ENCODE measurements at places on chromosomes 4 and X.

GRCh38 chr4:25862411-25863346, at the start of gene SEL1L3:
Gene SEL1L3, minus strand, starts transcription at chr4:25862988. Its CDS starts 152 bp downstream, at chr4:25862836.
- DNase-seq = no peak

DNA sequence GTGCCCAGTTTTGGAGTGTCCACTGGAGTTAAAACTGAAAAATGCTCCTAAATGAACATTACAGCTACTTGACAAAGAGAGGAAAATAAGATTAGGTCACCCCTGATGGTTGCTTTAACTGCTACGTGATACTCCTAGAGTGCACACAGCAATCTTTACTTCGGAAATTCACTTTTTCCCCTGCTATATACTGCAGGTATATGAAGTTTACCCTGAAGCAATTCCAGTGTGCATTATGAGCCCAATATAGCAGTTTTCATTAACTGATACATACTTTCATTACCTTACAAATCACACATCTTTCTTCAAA, 773 bp upstream of the ZNF827 start:
- no peak for DNase-seq

DNA sequence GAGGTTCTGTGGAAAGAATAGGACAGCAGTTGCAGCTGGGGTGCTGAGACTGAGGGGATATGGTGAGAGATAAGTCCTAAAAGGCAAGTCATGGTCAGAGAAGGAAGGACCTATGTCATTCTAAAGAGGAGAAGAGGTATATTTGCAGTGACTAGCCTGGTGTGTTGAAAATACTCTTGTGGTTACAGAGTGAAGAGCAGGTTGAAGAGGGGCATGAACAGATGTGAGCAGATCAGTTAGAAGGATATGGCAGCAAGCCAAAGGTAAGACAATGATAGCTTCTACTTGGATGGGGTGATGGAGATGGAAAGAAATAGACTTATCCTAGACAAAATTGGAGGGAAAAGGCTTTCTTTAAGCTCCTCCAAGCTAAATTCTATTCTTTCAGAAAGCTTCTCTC, 469.8 kb upstream of the CPEB2 start:
- DNase-seq = no peak

DNA sequence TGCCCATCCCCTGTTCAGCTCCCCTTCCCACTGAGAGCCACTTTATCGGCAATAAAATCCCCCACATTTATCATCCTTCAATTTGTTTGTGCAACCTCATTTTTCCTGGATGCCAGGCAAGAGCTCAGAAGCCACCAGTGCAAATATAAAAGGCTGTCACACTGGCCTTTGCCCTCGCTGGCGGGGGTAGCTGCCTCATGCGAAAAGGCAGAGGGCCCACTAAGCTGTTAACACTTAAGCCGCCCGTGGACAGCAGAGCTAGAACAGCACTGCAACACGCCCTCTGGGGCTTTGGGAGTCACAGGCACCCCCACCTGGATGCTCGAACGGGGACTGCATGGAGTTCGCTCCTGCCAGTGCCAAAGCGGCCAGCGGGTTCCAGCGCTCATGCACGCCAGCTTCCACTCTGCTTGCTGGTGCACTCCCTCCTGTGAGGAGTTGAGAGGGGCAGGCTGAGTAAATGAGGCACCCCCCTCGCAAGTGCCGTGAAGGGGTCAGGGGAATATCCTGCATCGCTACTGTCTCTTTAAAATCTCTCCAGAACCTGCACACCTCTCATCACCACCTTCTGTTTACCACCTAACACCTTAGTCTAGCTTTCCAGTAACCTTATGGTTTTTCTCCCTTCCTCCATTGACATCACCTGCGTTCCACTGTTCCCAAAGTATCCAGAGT, 99.5 kb downstream of the SORBS2 start:
- DNase-seq = no peak
